Stimulated activated naive CD4-positive, alpha-beta T cell (primary cell): ENCODE measurements at places on chromosomes 5 and 9.
A peak's percentile ranks its signal among the peaks of the same experiment; 100 is the strongest.

GRCh38 chr5:61333954-61334867 lies 2.2 kb downstream of the ZSWIM6 start:
- no peak for DNase-seq

DNA sequence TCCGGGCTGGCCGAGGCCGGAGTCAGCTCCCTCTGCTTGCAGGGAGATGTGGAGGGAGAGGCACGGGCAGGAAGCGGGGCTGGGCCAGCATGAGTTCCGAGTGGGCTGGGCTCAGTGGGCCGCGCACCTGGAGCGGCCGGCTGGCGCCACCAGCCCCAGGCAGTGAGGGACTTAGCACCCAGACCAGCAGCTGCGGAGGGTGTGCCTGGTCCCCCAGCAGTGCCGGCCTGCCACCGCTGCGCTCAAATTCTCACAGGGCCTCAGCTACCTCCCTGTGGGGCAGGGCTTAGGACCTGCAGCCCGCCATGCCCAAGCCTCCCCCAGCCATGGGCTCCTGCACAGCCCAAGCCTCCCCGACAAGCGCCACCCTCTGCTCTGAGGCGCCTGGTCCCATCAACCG lies 700.3 kb downstream of the DNAH5 start:
- DNase-seq: no peak

DNA sequence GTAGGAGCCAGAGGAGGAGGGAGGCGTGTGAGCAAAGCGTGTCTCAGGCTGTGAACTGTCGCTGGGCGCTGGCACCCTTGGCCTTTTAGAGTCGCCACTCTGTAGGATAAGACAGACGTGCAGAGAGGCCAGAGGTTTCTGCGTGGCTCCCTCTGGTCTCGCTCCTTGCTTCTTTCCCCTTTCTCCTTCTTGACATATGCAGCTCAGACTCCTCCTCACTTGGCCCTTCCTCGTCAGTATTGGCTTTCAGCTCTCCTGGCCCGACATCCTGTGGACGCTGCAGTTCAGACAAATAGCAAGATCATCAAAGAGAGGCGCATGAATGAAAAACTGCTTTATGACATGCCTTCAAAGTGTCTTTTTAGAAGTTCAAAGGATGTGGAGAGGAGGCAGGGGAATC lies 116.8 kb upstream of the SPRY4 start:
- peak; percentile 13 for DNase-seq

DNA sequence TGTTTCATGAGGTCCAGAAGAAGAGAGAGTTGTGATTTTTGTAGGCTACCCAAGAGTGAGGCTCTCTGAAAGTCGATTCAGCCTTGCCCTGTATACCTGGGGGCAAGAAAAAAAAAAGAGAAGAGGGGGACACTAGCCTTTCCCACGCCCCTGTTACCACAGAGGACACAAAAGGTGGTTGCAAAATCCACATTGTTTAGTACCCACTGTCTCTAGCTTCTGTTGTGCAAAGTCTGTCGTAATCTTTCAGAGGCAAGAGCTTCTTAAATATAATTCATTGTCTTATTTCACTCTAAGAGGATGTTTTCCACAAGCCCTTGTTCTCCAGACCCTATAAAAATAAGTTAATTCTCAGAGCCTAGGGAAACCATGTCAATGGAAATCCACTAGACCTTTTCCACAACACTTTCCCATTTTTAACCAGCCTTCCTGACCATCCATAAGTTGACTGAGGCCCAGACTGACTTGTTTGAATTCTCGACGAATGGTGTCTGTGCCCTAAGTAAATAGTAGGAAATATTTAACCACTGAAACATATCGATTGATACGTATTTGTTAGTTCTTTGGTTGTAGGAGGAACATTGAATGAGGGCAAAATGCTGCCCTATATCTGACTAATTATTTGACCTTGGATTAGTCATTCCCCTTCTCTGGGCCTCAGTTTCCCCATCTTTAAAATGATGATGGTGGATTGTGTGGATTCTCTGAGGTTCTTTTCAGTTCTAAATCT lies 182.7 kb downstream of the PAPPA start:
- no peak for DNase-seq

- no peak for DNase-seq
Observed at GRCh38 chr9:137089232-137089947, 2.6 kb downstream of the MAN1B1 start.

GRCh38 chr5:115202952-115203351 lies 33.2 kb upstream of the TRIM36 start:
- DNase-seq: no peak

- DNase-seq: no peak
Observed at GRCh38 chr5:77644371-77645157, 6.1 kb upstream of the OTP start.

- DNase-seq: no peak
Observed at GRCh38 chr9:76114144-76114543, 223.7 kb downstream of the PCSK5 start.

DNA sequence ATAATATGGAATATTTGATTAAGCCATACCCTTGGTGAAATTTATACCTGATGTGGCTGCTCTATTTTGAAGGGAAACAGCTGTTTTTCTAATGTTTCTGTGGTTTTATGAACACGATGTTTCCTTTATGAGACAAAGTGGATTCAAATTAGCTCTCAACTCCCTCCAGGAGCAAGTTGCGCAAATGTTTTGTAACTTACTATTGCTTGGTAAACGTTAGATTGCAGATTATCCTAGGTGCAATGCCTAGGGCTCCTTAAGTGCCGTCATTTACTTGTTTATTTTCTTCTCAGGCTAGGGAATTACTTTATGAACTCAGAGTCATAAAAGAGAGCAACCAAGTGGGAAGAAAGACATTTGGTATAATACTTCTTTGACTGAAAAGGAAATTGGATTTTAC lies 763.1 kb downstream of the TAF11L14 start:
- DNase-seq: no peak

- DNase-seq: peak; percentile 48
Observed at GRCh38 chr5:113606298-113607134, 93.0 kb downstream of the YTHDC2 start.

DNA sequence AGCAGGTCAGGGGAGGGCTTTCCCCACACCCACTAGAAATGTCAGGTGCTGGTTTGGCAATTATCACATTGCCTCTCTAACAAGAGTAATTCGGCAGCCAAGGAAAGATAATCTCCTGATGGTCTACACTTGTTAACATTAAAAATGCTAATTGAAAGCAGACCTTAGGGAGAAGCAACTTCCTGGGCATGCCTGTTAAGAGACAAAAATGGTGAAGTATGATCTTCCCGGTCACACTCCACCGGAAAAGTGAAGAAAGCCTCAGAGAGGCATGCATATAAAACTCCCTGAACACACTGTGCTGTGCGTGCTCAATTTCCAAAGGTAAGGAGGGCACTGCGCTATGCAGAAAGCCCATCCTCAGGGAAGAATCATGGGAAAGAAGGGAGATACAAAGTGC lies 244.3 kb downstream of the FAM170A start:
- DNase-seq: no peak

DNA sequence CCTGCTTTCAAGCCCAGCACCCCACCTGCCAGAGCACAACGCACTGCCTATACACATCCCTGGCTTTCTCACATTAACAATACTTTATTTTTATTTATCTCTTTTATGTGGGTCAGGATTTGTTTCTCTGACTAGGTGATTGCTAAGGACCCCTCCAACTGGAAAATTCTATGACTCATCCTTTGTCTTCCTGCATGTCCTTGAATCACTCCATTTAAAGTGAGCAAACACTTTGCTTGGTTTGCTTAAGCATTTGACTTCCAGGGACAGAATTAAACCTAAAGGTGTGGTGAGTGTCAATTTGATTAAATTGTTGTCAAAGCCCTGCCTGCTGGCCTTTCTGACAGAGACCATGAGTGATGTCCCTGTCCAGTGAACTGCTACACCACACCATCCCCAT lies 536.5 kb upstream of the BRINP1 start:
- DNase-seq: no peak
